ENCODE measurements at places on chromosomes 2 and 18.

GRCh38 chr2:66437691-66438497, 3.0 kb downstream of the MEIS1 start:
- DNase-seq = no peak

DNA sequence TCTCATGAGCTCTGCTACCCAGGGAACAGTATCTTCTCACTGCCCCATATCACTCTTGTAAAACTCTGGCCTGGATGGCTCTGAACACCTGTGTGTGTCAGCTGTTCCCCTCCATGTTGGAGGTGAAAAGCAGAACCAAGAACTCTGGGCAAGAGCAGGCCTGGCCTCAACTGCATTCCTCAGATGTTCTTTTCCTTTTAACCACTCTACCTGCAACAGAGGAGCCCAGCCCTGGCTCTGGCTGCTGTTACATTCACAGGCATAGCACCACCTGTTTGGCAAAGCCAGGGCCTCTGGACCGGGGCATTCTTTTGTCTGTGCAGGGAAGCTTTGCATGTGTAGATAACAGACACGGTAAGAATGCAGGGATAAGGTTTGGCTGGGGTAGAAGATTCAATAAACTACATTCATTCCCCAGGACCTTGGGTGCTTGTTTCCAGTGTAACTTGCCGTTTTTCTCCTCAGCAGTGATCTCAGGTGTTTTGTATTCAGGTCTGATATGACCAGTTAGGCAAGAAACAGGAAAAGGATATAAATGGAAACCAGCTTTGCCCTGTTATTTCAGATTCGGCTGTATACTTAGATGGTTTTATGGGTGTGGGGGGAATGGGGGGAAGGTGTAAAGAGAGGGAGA, 95.1 kb downstream of the SPTBN1 start:
- DNase-seq = no peak

DNA sequence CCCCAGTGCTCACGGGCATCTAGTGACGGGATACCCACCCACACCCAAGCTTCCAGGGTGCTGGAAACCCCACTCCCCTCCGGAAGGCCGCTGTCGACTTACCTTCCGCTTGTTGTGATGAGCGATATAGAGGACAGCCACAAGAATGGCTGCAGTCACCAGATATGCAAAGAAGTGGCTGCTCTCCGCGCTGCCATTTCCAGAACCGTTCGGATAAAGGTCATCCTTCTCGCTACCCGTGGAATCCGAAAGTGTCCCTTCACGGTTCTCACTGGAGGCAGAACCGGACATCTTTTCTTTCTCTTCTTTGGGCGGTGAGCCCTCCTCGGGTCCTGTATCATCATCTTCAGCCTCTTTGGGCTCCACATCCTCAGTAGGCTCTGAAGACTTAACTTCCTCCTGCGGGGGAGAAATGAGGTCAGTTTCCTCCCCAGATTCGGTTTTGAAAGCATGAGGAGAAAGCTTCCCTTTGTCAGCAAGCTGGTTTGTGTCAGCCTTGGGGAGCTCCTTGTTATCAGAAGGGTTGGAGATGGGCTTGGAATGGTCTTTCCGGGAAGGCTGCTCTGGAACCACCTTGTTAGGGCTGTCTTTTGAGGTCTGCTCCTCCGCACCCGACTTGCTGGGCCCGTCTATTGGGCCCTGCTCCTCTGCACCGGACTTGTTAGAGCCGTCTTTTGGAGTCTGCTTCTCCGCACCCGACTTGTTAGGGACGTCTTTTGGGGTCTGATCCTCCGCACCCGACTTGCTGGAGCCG, 1.2 kb downstream of the TGOLN2 start:
- peak; percentile 74 for DNase-seq

GRCh38 chr2:152585830-152586484, 131.3 kb downstream of the PRPF40A start:
- DNase-seq = peak; percentile 12

GRCh38 chr2:216859944-216860343, at the start of gene TNP1:
Gene TNP1 (minus strand): TSS chr2:216860064. CDS start chr2:216860034, 30 bp downstream.
- DNase-seq = no peak

DNA sequence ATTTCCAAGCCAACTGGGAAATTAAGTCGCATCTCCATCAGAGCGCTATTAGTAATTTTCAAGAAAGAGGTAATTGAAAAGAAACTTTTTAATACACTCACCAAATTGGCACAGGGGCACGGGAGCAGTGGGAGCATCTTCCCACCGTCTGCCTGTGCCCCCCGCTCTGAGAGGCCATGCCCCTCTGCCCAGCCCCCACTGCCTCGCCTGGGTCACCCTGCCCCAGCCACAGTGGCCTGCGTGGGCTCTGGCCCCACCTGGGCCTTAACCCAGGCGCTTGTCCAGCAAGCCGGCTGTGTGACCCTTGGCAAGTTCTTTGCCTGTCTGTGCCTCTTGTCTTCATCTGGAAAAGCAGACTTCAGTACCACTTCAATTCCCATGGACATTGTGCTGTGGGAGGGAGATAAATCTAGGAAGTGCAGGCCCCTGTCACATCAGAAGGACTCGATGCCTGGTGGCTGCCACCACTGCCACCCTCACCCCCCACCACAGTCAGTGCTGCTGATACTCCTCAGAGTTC, 31.9 kb downstream of the GLI2 start:
- DNase-seq = no peak

DNA sequence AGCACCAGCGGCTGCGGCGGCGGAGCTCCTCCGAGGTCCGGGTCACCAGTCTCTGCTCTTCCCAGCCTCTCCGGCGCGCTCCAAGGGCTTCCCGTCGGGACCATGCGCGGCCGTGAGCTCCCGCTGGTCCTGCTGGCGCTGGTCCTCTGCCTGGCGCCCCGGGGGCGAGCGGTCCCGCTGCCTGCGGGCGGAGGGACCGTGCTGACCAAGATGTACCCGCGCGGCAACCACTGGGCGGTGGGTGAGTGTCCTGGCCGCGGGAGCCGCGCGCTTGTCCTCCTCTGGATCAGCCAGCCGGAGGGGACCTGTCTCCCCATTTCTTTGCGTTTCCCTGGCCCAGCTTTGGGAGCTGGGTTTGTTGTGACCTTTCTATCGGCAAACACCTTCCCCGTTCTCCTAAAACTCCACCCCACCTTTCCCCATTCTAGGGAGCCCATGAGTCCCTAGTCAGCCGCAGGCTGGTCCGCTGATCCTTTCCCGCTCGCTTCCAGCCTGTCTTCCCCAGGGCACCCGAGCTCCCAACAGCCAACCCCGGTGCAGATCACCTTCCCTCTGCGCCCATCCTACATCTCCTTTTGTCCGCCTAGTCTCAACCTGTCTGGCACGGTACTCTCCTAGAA, 316 bp downstream of the GRP start:
- DNase-seq = no peak

DNA sequence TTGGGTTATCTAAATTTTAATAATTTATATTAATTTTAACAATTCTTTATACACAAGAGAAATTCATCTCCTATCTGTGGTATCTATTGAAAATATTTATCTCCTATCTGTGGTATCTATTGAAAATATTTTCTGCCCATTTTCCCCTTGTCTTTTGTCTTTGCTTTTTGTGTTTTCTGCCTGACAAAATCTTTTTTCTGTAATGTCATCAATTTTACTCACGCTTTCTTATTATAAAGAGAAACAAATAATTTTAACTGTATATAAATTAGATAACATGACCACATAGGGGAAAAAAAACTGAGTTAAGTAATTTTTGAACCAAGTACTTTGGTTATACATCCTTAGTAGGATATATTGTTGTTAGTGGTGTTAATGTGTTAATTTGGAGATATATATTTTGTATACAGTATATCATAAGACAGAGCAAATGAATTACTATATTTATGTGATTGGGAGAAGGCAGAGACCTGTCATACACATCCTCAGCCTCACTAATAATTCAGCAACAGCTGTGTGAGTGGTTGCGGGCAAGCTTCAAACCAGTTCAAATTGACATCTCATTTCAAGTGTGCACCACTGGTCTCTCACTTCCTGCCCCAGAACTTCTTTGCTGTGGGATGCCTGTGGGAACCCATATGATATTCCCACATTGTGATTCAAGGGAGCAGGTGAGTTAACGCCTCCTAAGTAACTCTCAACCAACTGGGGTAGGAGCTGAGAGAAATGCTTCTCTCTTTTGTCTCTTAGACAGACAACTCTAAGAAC, 292.4 kb downstream of the SP3 start:
- no peak for DNase-seq

DNA sequence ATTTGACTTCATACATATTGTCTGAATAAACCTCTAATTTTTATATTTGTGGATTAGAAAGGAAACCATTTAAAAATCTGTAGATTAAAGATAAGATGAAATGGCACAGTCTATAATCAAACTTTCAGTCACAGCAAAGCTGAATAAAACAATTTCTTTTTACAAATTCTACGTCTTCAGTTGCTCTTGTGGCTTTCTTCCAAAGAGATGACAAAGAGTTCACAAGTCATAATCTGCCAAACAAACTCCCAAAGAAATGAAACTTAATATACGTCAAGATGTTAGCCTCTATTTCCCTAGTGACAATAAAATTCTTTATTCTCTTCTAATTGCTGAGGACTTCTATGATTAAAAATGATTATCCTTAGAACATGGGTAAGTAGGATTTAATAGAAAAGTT, 66.3 kb downstream of the FIGN start:
- DNase-seq = no peak

DNA sequence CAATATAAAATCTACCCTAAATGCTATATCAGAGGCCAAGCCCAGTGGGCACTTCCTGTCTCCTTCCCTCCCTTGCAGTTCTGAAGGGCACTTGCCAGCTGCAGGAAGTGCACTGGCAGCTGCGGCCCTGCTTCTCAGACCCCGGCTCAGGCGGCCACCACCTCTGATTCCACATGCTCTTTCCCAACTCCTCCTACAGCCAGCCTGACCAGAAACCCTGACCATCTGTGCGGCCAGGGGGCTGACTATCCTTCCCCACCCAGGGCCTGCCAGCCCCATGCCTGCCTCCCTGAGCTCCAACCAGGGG, 88.6 kb downstream of the ZBTB7C start:
- DNase-seq = no peak

GRCh38 chr18:24570716-24571115, 110.3 kb downstream of the HRH4 start:
- no peak for DNase-seq

DNA sequence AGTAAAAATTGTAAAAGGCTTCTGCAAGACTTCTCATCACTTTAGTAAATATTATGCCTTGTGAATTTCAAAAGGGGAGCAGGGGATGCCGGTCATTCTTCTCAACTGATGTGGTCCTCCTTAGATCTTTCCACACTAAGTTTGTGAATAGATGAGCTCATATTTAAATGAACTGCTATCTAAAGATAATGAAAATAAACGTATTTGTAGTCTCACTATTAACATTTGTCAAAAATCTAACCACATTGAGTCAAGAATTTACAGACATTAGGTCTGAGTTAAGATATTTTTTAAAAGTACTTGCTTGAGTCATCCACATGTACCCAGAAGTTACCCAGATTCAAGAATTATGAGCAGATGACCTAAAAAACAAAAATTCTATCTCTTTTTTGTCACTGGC, 6.5 kb downstream of the PRPF40A start:
- DNase-seq = no peak

DNA sequence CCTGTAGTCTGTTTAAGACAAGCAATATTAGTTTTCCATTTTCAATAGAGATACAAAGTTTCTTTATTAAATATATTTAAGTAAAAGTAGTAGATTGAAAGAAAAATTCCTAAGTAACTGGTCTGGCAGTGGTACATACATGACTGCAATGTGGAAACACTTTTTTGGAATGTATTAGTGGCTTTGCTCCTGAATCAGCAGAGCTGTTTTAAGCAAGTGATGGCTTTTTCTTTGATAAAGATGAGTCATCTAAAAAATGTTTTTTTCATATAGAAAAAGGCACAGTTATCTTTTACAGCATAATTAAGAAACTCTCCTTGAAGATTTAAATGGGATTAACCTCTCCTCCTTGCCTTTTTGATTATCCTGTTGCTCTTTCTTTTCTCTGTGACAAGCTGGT, 34.9 kb downstream of the KDM3A start:
- no peak for DNase-seq

- DNase-seq = no peak
Observed at GRCh38 chr2:157809212-157809611, 66.9 kb downstream of the ACVR1 start.

DNA sequence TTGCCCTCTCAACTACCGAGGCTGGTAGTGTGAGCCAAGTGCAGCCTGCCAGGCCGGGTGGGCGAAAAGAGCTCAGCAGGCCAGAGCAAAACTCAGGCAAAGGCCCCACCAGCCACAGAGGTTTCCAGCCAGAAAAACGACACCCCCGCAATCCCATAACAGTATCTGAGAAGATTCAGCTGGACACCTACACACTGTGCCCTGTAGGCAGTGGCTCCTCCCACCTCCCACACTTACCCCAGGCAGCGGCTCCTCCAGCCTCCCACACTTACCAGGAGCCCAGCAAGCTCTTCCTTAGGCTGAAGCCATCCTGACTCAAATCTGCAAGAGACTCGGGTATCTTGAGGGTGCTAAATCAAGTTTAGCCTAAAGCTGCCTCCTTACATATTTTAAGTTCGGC, 15.6 kb upstream of the TMEM18 start:
- DNase-seq = no peak

DNA sequence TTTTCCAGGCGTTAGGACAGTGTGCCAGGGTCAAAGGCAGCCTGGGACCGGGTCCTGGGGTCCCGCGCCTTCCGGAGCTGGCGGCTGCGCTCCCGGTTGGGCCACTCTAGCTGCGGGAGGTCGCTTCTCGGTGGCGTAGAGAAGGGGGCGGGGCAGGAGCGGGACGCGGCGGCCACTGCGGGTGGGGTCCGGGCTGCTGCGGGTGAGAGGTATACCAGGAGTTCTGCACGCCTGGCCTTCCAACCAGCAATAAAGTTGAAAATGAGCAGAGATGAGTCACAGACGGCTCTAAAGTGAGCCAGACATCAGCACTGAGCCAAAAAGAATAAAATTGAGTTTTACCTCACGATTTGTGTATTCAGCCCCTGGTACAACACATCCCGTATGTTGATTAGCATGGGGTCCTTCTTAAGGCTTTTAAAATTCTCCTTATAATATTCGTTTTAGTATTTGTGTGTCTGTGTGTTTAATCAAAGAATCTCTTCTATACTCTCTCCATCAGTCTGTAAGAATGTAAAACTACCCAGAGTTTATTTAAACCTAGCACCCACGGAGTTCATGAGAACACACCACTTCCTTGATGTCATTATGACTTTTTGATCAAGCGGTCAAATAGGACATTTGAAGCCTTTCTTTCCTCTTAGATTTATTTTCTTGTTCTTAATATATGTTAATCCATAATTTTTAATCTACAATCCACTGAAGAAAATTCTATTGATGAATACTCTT, at the start of gene C1GALT1C1L:
TSS of gene C1GALT1C1L (minus strand) at position 108 of the 729 bp plus-strand sequence. CDS start at position 1, 107 bp downstream.
- DNase-seq = peak; percentile 20

- DNase-seq = no peak
Observed at GRCh38 chr18:59155153-59155552, 15.5 kb downstream of the SEC11C start.

- DNase-seq = no peak
Observed at GRCh38 chr18:50284255-50284885, 3.0 kb upstream of the MBD1 start.

GRCh38 chr2:63891488-63892030, 49.9 kb downstream of the UGP2 start:
- no peak for DNase-seq

DNA sequence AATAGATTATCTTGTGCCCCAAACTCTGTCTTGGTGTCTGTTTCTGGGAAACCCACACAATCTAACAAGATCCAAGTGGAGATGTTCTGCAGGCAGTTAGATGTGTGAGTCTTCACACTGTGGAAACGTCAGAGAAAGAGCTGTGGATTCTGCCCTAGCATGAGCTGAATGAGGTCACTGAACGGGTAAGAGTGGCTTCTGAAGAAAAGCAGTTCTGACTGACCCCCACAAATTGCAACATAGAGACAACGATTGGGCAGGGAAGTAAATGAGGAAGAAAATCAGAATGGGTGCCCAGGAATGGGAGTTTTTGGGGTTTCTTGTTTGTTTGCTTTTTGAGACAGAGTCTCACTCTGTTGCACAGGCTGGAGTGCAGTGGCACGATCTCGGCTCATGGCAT, 12.9 kb upstream of the RPL37A start:
- no peak for DNase-seq
